ENCODE measurements at places on chromosomes 7 and 10.

- DNase-seq, result no peak
Measured at GRCh38 chr7:102061981-102062390, 224.7 kb upstream of the SH2B2 start.

DNA sequence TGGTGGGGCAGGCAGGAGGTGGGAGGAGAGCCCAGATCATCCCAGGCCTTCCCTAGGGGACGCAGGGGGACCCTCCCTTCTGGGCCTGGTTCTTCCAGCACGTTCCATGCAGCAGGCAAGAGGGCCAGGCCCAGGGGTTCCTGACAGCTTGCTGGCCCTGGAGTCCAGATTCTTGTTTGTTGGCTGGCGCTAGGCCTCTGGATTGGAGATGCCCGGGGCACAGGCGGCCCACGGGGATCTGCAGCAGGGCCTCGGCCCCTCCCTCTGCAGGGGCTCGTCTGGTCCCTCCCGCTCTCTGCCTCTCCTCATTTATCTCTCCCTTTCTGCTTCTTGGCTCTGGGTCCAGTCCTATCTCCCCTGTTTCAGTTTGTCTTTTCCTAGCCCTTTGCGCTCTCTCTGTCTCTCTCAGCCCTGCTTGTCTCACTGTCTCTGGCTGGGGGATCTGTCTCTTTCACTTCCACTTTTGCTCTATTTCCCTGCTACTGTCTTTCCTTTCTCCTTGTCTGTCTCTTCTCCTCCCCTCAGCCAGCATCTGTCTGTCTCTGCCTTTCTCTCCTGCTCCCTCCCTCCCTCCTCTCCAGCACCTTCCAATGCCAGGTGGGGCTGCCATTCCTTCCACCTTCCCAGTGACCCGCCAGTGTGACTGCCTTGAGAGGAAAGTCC, 1.1 kb upstream of the AQP1 start:
- no peak for DNase-seq

DNA sequence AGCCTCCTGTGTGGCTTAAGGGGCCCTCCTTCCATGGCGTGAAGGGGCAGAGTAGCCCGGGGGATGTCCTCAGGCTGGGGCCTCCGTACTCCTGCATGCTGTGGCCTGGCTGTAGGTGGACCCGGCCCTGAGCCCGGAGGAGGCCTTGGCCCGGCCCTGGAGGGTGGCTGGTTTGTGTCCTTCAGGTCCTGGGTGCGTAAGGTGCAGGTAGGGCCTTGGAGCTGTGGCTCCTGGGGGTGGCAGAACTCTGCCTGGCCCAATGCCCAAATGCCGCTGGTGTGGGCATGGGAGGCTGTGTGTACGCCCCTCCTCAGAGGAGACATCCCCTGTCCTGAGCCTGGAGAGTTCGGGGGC, 26.9 kb upstream of the AMZ1 start:
- DNase-seq, result no peak

- DNase-seq, result peak; percentile 23
Measured at GRCh38 chr7:31443457-31443856, 70.4 kb upstream of the ITPRID1 start.

GRCh38 chr10:103954543-103954942, 12.4 kb upstream of the SLK start:
- DNase-seq, result no peak

GRCh38 chr10:6212806-6213205, 10.1 kb downstream of the PFKFB3 start:
- DNase-seq, result no peak

GRCh38 chr10:133205146-133205545, 24.9 kb upstream of the UTF1 start:
- DNase-seq, result no peak

DNA sequence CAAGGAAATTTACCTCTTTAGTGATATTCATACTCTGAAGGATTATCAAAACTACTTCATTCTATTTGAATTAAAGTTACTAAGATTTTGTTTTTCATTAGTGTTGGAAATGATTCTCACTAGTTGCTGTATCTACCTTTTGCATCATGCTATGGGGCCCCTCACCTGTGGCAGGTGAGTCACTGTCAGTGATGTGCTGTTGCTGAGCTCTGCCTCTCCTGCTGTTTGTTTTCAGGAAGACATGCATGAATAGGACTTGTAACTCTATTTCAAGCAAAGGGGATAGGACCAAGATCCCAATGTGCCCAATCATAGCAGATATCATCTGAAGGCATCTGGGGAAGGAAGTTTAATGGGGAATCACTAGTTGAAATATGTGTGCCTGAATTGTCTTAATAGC, 57.4 kb upstream of the AGR3 start:
- DNase-seq, result no peak

DNA sequence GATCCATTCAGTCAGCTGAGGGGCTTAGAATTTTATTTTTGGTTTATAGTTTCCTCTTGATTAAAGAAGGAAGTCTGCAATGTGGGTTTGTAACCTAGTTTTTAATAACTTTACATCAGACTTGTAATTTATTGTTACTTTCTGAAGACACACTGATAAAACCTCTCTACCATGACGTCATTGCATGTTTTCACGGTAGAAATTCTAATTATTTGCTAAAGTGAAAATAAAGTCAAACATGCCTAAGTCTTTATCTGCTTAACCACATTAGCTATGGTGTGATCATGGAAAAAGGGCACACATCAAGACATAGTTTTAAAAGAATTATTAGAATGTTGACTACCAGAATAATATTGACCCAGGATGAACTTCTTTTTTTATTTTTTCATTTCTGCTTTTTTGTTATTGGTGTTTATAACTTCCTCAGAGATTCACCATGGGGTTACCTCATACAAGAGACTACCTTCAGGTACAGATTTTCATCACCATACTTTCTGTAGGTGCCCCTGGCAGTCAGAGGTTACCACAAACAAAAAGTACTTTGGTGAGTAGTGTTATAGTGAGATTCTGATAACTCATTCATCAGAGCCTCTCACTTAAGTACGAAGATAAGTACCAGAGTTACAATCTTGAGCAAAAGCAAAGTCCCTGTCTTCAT, 7.0 kb upstream of the PANK1 start:
- DNase-seq, result no peak

GRCh38 chr7:48366096-48366495, 194.8 kb downstream of the ABCA13 start:
- DNase-seq, result no peak

DNA sequence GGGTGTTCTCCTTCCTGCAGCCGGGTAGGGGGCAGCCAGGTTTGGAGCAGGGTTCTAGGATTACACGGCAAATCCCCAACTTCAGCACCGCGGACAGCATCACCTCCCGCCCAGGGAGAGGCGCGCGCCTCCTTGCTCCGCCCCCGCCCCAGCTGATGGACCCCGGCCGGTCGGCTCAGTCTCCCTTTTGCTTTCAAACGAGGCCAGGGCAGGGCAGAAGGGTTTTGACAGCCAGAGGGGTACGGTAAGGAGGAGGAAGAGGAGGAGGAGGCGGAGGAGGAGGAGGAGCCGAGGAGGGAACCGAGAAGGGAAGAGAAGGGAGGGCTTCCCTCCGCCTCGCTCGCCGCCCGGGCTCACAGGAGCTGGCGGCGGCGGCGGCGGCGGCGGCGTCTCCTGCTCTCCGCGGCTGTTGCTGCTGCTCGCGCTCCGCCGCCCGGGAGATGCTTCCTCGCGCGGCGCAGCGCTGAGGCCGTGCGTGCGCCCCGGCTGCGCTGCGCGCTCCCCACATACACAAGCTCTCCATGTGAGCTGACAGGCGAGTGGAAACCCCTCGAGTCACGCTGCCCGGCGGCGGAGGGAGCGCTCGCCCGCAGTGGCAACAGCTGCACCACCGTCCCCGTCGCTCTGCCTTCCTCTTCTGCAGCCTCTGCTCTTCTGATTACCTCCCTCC, 615 bp upstream of the CNTNAP2 start:
- peak; percentile 33 for DNase-seq

GRCh38 chr10:61541960-61542359, 88.8 kb upstream of the TMEM26 start:
- DNase-seq, result no peak

DNA sequence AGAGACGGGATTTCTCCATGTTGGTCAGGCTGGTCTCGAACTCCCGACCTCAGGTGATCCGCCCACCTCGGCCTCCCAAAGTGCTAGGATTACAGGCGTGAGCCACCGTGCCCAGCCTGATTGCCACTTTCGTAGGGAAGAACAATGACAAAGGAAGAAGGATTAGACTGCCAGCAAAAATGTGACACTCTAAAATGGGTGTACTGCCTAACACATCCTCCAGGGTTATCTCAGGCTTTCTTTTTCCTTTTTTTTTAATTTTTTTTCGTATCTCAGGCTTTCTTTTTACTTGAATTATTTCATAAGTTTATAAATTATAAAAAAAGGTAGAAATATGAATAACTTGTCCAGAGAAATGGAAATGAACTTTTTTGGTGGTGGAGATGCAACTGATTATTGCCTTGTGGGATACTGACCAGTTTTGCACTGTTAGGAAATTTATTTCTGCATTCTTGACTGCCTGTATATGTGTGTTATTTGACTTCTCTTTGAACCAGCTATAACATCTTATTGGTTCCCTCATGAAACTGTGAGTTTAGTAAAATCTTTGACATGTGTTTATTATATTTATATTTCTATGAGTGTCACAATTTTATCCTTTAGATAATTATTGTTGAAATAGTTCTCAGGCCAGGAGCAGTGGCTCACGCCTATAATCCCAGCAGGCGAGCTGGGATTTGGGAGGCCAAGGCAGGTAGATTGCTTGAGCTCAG, 56.8 kb downstream of the XRCC2 start:
- DNase-seq, result no peak

DNA sequence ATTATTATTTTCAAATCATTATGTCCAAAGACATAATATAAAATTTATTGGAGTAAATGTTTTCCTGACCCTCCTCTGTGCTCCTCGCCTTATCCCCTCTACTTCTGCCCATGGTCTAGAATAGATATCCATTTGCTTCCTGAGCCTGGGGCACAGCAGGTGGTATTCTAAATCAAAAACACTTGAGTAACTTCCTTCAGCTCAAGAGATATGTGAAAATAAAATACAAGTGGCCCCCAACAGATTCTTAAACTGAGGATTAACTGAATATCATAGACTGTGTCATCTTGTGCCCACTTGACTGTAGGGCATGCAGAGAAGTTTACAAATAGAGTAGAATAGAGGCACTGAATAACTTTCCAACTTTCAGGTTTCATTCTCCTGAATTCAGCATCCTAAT, 59.1 kb downstream of the HGF start:
- DNase-seq, result no peak

DNA sequence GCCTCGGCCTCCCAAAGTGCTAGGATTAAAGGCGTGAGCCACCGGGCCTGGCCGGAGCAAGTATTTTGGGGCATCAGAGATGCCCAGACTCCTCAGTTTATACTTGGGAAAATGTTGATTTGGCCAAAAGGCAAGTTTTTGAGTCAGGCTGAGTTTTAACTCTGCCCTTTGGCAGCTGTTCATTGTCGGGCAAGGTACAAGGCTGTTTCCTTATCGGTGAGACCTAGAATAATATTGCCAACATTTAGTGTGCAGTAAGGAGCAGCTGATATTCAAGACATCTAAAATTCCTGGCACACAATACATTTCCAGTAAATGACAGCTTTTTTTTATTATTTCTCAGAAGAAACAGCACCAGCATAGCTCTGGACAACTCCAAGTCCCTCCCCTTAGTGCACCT, 147.6 kb upstream of the C7orf33 start:
- no peak for DNase-seq

GRCh38 chr7:1029637-1030443, 14.5 kb upstream of the GPR146 start:
- no peak for DNase-seq

GRCh38 chr10:102841827-102842345, 4.7 kb upstream of the CYP17A1 start:
- DNase-seq, result no peak

- DNase-seq, result peak; percentile 55
Measured at GRCh38 chr10:88281592-88282347, 301.3 kb downstream of the RNLS start.

- DNase-seq, result peak; percentile 42
Measured at GRCh38 chr7:30984359-30985107, 20.8 kb downstream of the GHRHR start.

GRCh38 chr10:85936161-85936560, 430.4 kb downstream of the GRID1 start:
- DNase-seq, result no peak

DNA sequence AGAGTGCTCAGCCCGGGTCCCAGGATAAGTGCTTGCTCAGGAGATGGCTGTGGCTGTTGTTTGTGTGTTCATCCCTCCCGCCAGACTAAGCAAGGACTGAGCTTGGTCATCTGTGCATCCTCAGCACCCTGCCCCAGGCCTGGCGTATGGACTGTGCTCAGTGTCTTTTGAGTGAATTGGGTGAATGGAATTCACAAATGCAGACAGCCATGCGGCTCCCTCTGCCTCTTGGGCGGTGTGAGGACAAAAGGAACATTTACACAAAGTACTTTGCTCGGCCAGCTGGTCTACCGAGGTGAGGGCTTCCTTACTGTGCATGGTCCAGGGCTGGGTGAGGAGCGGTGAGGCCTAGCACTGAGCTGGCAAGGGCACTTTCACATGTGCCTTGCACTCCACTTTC, 120.2 kb downstream of the CDH23 start:
- no peak for DNase-seq

DNA sequence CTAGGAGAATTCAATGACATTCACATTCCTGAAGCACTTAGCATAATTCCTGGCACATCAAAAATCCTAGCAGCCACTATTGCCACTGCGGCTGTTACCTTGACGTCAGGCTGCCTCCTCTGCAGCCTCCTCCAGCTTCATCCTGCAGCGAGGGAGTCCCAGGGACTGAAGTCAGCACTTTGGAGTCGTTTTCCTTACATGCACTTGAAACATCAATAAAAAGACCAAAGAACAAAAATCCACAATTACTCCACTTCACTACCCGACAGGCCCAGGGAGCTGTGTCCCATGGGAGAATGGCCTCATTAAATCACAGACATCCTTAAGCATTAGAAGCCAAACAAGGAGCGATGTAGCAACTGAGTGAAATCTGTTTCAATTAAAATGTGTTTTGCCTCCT, 48.6 kb upstream of the NANOS1 start:
- DNase-seq, result no peak

GRCh38 chr7:98467570-98468312, 66.9 kb upstream of the BAIAP2L1 start:
- no peak for DNase-seq

GRCh38 chr10:9339716-9340115, 1285.2 kb downstream of the GATA3 start:
- no peak for DNase-seq
